ENCODE measurements at places on chromosomes 1 and 21. TPM values are rescaled to one million over a fixed set of nuclear protein-coding genes. Genes with fewer than 3 reads are reported as not detected.

DNA sequence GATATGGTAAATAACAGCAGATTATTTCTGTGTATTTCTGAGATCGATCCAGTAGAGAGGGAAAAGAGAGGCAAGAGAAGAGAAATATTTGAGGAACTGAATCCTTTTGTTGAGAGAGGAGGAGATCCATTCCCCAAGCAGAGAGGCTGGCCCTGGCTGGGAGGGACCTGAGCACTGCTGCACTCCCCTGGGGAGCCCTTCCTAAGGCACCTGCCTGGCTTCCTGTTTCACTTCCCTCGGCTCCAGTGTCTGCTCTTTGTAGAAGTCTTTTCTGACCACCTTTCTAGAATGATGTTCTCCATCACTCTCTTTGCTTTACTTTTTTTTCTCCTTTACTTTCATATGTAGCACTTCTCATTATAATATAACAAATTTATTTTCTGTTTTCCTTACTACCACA, 42.3 kb upstream of the SLC6A9 start:
- DNase-seq: no peak

Gene NCAM2
- total RNA-seq: 2.4 TPM

Gene CAMTA1
- 64.6 TPM for total RNA-seq

Gene S100B
- 0.52 TPM for total RNA-seq

Gene ZSWIM5
- total RNA-seq: 0.90 TPM

Measured in psoas muscle (tissue), 8 donors.